ENCODE measurements at places on chromosomes 5 and 9.

GRCh38 chr5:168529374-168530234 lies 499 bp downstream of the FBLL1 start:
- DNase-seq = no peak

- DNase-seq = no peak
These were observed 131.0 kb downstream of the ADAMTS16 start for GRCh38 chr5:5270958-5271785.

DNA sequence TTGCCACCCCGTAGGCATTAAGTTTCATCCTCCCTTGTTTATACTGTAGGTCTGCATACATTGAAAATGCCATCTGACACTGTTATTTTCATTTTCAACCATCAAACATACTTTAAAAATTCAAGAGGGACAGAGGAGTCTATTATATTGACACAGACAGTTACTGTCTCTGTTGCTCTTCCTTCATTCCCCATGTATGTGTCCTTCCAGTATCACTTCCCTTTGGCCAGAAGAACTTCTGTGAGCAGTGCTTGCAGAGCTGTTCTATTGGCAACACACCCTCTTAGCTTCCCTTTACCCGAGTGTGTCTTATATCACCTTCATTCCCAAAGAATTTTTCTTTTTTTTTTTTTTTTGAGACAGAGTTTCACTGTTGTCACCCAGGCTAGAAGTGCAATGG lies 42.8 kb downstream of the RASGEF1C start:
- no peak for DNase-seq

DNA sequence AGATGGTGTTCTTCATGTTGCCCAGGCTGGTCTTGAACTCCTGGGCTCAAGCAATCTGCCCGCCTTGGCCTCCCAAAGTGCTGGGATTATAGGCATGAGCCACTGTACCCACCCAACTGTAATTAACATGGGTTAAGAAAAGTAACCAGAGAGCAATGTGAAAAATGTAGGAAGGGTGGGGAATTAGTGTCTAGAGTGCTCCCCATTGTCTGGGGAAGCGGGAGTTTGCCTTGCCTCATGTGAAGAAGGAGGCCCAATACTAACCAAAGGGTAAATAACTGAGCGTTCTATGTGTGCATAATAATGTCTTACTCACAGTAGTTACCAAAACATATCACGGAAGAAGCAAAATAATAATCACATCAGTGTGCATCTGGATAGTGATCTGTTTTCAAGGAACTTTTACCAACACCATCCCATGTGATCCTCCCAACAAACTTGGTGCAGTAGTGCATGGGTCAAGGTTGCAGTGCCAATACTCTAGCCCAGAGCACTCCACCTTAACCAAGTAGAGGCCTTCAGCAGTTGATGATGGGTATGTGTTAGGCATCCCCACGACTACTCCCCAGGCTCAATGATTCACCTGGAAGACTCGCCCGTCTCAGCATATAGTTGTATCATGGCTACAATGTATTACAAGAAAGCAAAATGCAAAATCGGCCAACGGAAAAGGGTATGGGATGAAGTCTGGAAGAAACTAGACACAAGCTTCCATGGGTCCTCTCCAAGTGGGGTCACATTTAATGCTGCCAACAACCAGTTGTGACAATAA lies 26.2 kb downstream of the GNAQ start:
- no peak for DNase-seq

DNA sequence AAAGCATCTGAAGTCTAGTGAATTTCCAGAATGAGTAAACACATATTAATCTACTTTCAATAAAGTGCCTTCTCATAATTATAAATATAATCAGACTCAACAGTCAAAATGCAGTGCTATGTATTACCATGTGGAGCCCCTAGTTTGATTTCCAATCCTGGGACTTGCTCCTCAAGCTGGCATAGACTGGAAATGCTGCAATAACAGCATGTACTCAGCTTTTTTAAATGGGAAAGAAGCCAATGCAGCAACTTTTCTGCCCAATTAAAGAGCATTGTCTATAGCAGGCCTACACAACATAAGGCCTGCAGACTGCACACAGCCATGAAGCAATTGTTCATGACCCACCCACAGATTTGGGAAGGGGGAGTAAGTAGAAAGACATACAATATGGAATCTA lies 103.2 kb downstream of the NR2F1-AS1 start:
- DNase-seq = no peak

DNA sequence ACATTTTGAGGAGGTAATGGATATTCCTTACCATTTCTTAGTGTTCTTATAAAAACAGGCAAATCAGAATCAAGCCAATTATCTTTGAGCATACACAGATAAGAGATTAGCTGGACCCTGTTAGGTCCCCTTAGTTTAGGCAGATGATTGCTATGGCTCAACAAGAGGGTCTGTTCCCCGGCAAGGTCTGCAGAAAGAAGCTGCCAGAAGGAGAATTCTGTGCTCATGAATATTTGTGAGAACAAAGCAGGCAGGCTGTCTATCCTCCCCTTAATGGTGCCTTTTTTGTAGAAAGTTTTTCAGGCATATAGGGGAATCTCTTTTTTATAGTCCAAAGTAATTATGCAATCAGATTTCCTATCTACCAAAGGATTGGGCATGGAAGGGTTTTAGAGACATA lies 27.5 kb downstream of the CAVIN4 start:
- no peak for DNase-seq

DNA sequence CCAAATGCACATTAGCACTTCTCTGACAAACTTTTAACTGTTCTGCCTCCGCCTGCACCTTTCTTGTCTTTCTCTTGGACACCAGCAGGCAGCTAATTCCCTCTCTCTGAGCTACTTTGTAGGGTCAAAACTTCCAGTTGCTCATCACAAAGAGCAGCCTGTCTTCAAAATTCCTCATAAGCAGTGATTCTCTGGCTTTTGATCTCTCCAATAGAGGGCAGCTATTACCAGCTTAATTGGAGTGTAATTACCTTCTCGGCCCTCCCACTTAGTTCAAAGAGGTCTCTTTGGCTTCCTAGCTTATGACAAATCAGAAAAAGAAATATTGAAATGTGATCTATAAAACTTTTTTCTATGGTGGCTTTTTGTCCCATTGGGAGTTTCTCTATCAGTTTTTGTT lies 43.6 kb upstream of the RAD23B start:
- DNase-seq = no peak

DNA sequence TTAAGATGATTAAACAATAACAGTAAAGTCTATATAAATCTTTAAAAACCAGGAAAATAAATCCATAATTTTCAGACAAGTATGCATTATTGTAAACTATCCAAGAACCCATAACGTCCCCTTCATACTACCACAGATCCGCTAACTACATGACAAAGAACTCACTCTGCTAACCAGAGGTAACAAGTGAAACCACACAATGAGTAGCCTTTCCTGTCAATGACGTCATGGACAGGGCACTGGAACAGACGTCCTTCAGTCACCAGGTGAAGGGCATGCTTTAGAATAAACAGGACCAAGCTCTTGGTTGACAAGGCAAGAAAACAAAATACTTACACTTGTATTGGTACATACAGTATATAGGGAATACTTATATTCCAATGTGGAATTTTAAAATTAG lies 45.2 kb downstream of the RNF130 start:
- no peak for DNase-seq

DNA sequence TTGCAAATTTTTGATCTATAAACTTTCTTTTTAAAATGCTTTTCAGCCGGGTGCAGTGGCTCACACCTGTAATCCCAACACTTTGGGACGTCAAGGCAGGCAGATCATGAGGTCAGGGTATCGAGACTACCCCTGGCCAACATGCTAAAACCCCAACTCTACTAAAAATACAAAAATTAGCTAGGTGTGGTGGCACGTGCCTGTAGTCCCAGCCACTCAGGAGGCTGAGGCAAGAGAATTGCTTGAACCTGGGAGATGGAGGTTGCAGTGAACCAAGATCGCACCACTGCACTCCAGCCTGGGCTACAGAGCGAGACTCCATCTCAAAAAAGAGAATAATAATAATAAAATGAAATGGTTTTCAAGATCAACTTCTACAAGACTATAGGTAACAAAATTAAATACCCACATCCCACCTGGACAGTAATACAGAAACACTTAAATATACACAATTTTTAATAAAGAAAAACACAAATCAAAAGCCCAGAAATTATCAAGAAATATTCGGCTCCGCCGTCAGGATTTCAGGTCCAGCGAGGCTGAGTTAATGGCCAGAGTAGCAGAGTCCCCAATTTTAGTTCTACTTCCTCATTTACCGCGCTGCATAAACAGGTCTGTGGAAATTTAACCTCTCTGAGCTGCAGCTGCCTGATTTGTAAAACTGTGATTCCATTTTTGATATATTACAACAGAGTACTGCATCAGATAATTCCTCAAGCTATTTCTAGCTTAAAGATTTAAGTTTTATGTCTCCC lies 4.0 kb downstream of the TUT7 start:
- DNase-seq = no peak

DNA sequence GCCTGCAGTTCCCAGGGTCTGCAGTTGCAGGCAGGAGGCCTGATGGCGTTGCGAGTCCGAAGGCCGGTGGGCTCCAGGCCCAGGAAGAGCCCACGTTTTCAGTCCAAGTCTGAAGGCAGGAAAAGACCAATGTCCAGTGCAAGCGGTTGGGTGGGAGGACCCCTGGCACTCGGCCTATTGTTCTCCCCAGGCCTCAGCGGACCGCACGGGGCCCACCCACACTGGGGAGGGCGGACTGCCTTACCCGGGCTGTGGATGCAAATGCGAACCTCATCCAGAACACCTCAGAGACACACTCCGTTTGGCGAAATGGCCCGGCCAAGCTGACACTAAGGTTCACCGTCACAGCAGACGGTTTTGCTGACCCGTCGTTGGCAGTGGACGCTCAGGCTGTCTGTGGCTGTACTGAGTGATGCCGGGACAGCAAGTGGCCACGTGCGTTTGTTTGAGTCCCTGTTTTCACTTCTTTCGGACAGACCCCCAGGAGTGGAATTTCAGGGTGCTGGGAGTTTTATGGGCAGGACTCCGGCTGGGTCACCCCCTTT lies 10.2 kb upstream of the SEC16A start:
- no peak for DNase-seq

- DNase-seq = no peak
These were observed 13.1 kb downstream of the HRH2 start for GRCh38 chr5:175671013-175671412.

- DNase-seq = no peak
These were observed 23.8 kb downstream of the CD14 start for GRCh38 chr5:140609126-140609525.

DNA sequence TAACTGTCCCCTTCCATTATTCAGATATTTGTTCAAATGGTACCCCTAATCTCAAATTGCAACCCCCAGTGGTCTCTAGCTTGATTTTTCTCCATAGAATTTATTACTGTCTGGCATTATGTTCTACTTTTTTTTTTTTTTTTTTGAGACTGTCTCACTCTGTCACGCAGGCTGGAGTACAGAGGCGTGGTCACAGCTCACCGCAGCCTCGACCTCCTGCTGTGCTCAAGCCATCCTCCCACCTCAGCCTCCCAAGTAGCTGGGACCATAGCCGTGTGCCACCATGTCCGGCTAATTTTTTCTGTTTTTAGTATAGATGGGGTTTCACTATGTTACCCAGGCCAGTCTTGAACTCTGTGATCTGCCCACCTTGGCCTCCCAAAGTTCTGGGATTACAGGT lies 2.0 kb upstream of the REEP5 start:
- DNase-seq = no peak

GRCh38 chr5:51829691-51830090 lies 446.4 kb downstream of the ISL1 start:
- no peak for DNase-seq

All from stimulated activated CD8-positive, alpha-beta memory T cell treated with anti-CD3 and anti-CD28 coated beads, Interleukin-15, amount 100 ng/mL, for 24 hours (primary cell).